ENCODE measurements at places on chromosomes 3 and 15.
A peak's percentile ranks its signal among the peaks of the same experiment; 100 is the strongest.

DNA sequence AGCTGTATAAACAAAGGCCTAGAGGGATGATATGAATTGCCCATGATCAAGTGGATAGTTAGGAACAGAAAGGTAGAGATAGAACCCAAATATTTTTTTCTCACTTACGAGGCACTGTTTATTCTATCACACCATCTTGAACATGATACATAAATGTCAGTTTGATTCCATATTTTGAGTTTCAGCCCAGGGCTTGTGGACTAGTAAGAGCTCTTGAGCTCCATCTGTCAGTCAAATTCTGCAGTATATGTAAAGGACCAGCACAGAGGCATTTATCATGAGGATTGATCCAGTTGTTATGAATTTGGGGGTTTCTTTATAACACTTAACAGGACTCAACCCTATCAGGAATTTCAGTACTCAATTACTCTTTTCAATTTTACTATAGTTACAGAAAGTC, 4.8 kb downstream of the SLC27A2 start:
- no peak for DNase-seq

DNA sequence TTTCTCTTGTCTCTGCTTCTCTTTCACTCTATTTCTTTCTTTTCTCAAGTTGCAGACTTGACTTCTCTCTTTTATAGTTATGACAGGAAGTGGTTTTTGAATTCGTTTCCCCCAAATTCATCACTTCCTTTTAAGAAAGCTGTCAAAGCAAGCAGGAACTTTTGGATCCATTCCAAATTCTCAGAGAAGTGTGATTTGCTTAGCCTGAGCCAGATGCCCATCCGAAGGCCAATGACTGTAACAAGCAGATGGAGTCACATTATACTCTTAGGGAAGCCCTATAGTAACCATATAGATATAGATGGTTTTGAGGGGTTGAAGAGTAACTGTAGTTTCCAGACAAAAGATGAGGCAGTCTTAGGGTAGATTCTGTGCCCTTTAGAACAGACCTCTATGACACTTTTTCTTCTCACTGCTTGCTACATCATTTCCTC, 592.0 kb upstream of the KCNMB2 start:
- no peak for DNase-seq

DNA sequence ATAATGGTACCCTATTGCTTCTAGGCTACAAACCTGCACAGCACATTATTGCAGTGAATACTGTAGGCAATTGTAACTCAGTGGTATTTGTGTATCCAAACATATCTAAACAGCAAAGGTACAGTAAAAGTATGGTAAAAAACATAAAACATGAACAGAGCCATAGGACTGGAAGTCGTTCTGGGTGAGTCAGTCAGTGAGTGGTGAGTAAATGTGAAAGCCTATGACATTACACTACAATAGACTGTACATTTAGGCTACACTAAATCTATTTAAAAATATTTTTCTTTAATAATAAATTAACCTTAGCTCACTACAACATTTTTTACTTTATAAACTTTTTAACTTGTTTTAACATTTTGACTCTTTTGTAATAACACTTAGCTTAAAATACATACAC, 21.3 kb downstream of the RAB6B start:
- no peak for DNase-seq

DNA sequence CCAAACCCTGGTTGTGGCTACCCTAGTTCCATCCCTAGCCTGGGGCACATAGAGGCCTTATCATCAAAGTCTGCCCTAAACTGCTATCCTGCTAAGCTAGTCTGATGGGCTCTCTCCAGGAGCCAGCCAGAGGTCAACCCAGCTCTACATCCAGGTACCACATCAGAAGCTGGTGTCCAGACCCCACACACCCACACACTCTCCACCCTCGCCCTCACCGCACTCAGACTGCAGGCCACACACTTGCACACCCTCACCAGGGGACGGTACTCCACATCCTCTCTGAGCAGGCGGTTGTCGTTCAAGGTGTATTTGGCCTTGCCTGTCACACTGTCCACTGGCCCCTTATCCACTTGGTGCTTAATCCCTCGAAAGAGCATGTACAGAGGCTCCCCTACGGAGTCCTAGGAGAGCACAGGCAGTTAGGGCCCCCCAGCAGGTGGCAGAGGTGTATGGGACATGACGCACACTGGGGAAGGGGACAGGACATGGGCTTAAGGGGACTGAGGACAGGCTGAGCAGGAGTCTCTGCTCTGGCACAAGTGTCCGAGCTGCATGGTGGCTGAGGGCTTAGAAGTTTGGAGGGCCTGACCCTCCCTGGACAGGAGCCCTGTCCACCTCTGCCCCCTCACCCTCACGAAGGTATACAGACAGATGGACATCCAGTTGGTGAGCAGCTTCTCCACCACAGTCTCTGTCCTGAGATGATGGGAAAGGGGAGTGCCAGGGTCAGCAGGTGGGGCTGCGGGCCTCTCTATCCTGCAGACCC, 18.1 kb downstream of the PLXNB1 start:
- DNase-seq = no peak

DNA sequence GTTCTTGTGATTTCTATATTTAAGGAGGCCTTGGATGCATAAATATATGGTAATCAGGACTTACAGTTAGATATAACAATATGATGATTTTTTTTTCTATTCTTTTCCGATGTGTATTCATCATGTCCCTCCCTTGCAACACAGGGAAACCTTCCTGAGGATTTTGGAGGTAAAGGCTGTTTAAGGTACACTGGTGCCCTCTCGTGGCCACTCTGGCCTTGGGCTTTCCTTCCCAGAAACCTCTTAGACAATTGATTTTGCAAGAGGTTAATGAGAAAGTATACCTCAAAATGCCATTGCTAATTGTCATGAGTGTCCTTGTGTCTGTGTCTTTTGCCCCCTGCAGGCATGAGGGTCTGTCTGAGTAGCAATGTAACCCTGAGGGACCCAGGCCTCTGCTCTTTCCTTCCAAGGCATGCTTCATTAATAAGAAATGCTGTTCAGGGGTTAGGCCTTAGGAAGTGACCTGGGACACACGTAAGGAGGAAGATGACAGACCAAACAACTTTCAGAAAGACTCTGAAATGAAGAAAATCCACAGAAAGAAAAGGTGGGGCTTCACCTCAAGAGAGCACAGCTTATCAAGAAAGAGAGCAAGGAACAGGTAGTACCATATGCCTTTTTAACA, 70.3 kb upstream of the PPP2R3A start:
- peak; percentile 81 for DNase-seq

DNA sequence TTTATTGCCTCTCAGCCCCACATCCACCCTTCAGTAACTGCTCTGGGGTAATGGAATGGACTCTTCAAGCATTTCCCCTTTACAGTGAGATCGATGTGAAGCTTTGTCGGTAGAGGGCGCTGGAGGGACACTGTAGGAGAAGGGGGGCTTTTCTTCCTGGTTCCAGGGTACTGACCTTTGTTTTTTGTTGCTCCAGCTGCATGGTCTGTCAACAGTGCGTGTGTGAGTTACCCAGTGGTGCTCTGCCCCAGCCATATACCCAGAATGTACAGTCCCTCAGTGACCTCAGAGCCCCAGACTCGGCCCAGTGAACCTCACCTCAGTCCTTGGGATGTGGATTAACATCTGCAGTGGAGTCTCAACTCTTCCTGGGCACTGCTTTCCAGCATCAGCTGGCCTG, 180.3 kb upstream of the TSC22D2 start:
- peak; percentile 82 for DNase-seq

- no peak for DNase-seq
Observed at GRCh38 chr15:101541501-101542292, 52.2 kb upstream of the PCSK6 start.

- DNase-seq = no peak
Observed at GRCh38 chr3:102148598-102149337, 286.0 kb upstream of the ZPLD1 start.

GRCh38 chr15:93109336-93110102, 20.5 kb upstream of the RGMA start:
- no peak for DNase-seq

DNA sequence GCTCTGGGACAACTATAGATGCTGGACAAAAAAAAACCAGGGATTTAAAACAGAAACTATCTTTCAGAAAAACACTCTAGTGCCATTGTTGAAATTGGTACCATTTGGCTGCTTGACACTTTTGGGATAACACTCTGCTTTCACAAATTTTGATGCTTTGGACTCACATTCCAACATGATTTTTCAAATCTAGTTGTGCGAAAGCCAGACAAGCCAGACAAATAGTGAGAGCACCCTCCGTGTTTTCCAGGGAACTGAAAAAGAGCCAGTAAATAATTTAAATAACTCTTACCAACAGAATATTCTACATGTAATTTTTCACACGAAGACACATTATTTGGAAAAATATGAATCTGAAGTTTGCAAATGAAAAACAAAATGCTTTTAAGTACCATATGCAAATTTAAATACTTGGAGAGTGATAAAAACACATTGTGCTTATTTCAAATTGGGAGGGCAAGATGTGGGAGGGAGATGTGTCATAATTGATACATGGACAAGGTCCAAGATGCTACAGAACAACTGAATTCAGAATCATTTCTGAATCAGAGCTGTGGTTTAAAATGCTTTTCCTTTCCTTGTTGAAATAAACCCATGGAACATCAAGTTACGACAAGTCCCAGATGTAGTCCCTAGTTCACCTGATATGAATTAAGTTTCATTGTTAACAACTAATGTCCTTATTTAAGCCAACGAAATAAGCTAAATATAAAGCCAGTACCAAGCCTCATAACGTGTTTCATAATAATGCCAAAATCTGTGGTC, 144.2 kb upstream of the SOX2 start:
- peak; percentile 71 for DNase-seq

- DNase-seq = peak; percentile 82
Observed at GRCh38 chr15:52337198-52337853, 41.7 kb upstream of the MYO5C start.

DNA sequence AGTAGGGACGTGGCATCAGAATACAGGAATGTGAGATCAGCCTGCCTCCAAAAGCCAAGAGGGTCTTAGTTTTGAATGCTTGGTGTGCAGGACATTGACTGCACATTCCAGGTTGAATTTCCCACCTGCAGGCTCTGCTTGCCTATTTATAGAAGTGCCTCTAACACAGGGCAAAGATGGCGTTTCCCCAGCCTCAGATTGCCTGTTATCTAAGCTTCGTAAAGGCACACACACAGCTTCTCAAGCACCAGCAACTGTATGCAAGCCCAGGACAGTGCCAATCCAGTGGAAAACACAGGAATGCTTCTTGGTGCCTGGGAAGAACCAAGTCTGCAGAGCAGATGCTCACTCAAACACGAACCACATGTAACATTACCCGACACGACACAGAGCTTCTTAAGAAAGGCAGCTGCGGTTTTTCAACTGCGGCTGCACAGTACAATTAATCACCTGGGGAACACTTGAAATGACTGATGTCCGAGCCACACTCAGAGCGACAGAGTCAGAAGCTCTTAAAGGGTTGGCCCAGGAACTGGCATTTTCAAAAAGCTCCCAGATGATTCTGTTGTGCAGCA, 90.0 kb upstream of the ANKRD34C start:
- peak; percentile 53 for DNase-seq

DNA sequence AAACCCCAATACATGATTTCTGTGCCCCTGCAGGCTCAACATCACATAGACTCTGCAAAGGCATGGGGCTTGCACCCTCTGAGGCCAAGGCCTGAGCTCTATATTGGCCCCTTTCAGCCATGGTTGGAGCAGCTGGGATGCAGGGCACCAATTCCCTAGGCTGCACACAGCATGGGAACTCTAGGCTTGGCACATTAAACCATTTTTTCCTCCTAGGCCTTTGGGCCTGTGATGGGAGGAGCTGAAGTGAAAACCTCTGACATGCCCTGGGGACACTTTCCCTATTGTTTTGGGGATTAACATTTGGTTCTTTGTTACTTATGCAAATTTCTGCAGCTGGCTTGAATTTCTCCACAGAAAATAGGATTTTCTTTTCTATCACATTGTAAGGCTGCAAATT, 1629.5 kb downstream of the OTOL1 start:
- DNase-seq = no peak

DNA sequence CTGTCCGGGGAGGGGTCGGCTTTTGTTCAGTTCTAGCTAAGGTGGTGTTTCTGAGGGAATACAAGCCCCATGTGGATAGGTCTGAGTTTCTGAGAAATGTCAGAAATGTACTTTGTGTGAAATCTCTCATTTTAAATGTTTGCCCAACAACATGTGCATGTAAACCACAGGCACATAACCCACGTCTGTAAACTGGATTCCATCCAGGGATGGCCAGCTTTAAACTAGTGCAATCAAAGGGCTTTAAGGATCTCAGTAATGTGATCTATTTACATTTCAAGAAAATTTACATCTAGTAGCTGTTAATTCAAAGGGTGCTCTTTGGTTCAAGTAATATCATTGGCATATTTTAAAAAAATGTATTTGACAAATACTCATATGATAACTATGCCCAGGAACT, 52.0 kb downstream of the POLR2M start:
- no peak for DNase-seq

DNA sequence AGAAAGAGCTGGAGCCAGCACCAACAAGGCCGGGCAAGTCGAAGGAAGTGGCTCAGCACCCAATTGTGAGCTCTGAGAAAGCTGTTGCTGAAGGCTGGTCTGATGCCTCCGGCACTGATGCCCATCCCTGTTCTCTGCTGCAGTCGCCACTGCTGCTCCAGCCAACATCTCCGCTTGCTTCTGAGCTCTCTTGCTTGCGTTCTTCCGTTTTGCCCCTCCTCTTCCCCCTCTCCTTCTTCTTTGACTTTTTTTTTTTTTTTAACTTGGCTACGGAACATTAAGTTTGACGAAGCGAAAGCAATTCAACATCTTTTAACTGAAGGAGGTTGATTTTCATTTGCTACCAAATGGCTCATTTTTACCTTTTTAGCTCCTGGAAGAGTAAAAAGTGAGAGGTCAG, 442.9 kb downstream of the MCTP2 start:
- DNase-seq = no peak

DNA sequence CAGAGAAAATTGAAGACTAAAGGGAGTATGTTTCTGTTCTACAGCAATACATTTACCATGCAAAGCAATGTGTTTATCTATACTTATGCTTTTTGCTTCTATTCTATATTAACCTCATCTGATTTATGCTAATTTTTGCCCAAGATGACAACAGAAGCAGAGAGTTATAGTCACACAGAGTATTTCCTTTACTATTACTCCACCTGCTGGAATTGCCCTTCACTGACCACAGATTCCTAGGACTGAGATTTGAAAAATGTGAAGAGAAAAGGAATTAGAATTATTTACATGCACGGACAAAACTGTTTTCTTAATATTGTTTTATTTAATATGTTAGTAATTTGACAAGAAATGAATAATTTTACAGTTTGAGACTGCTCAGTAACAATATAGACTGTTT, 745.6 kb downstream of the VGLL3 start:
- DNase-seq = no peak
